ENCODE measurements at places on chromosomes 3 and 15.

GRCh38 chr3:148534089-148534988 lies 163.4 kb upstream of the AGTR1 start:
- DNase-seq = no peak

DNA sequence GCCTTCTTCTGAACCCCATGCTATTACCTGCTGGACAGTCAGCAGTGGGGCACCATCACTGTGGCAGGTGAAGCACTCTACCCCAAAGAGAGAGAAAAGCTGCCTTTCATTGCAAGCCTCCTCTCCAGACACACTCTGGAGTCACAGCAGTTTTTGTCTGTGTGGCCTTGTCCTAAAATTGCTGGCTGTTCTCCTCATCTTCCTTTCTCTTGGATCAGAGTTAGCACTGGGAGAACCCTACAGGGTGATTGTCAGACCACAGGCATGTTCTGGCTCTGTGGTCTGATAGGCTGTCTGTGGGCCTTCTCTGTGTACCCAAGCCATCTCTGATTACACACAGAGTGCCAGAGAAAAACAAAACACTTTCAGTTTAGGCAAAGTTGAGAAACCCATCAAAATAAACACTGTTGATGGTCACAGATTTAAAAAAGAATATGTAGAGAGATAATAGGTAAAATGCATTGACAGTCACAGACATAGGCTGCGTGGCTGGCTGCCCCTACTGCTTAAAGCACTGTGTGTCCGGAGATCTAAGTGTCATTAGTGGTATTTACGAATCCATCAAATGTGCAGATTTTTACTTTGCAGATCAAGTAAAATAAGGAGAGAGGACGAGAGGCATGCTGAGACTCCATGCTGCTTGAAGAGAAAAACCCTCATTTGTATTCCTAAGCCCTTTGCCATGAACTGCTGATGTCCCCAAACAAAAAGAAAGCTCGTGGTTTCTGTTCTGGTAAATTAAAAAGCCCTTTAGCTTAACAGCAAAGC lies 689.9 kb downstream of the TUSC7 start:
- no peak for DNase-seq

- no peak for DNase-seq
Observed at GRCh38 chr15:32851572-32851971, 133.8 kb downstream of the GREM1 start.

GRCh38 chr15:64182859-64183370 lies 20.1 kb upstream of the PPIB start:
- DNase-seq = no peak

DNA sequence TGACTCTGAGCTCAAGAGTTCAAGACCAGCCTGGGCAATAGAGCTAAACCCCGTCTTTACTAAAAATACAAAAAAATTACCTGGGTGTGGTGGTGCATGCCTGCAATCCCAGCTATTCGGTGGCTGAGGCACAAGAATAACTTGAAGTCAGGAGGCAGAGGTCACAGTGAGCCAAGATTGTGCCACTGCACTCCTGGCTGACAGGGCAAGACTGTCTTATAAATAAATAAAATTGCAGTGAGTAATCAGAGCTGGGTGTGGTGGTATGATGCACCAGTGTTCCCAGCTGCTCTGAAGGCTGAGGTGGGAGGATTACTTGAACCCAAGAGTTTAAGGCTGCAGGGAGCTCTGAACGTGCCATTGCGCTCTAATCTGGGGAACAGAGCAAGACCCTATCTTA lies 55.9 kb upstream of the GCNT3 start:
- DNase-seq = no peak

DNA sequence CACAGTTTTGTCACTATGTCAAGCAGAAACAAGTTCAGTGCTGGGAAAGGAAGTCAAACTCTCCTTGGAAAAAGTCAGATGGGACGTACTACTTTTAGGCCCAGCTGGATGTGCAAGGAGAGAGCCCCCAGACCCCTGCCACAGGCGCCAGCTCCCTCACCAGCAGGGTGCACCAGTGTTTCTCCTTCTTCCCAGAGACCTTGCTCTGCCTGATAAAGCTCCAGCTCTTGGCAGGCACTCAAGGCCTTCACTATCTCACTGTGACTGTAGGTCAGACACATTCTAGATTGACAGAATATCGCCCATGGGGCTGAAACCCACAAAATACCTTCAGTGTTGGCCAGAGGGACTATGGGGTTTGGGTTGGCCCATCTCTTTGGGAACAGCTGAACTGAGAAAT lies 54.8 kb upstream of the CHRNB4 start:
- DNase-seq = no peak

GRCh38 chr3:11721479-11721878 lies 77.8 kb upstream of the VGLL4 start:
- DNase-seq = no peak

- no peak for DNase-seq
Observed at GRCh38 chr3:71075494-71075893, 508.0 kb downstream of the FOXP1 start.

- no peak for DNase-seq
Observed at GRCh38 chr3:160319322-160319721, 79.7 kb downstream of the IFT80 start.

GRCh38 chr3:194310060-194310835 lies 40.9 kb downstream of the CPN2 start:
- DNase-seq = no peak

GRCh38 chr3:25418596-25418995 lies 9.5 kb upstream of the RARB start:
- no peak for DNase-seq

- DNase-seq = no peak
Observed at GRCh38 chr3:195580744-195581443, 2.8 kb downstream of the APOD start.

Measured in activated naive CD4-positive, alpha-beta T cell treated with Interleukin-2 at 50 U/mL for 16 hours (primary cell).